Smooth muscle cell of the brain vasculature (primary cell): ENCODE measurements at places on chromosomes 13 and 19.

- no peak for DNase-seq
Observed at GRCh38 chr19:38229585-38230073, 5.6 kb upstream of the DPF1 start.

DNA sequence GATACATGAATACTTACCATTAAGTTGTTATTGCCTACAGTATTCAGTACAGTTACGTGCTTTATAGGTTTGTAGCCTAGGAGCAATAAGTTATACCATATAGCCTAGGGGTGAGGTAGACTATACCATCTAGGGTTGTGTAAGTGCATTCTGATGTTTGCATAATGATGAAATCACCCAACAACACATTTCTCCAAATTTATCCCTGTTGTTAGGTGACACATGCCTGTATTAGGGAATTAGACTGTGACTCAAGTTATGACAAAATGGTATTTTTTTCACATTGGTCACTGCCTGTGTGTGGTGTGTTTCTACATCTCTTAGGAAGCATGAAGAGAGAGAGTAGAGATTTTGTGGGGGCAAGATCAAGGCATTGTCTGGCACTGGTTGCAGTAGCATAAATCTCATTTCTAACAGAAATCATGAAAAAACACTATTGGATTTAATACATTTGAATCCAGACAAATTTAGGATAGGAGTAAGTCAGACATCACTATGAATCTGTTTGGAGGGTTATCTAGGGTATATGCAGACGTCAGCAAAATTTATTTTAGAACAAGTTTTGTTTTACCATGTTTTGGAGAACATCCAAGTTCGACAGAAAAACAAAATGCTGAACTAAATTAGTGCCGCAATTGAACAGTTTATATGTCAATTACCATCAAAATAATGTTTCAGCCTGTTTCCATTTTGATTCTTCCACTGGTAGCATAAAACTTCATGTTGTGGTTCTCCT, 332.1 kb downstream of the LMO7 start:
- no peak for DNase-seq

DNA sequence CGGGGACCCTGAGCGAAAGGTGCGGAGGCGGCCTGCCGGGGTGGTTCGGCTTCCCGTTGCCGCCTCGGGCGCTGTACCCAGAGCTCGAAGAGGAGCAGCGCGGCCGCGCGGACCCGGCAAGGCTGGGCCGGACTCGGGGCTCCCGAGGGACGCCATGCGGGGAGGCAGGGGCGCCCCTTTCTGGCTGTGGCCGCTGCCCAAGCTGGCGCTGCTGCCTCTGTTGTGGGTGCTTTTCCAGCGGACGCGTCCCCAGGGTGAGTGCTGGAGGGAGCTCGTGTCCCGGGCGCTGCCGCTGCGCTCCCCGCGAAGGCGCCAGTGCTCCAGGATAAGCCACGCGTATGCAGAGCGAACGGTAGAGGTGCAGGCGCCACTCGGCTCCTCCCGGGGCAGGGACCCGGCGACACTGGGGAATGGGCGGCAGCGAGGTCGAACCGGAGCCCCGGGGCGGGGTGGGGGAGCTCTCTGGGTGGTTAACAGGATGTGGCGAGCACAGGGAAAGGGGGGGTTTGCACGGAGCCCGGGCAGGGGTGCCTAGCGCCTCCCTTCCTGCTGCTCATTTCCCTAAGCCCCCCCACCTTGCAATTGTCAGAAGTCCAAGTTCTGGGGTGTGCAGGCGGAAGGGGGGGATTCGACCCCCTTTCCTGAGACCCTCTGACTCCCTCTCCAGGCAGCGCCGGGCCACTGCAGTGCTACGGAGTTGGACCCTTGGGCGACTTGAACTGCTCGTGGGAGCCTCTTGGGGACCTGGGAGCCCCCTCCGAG, at the start of gene IL27RA:
TSS of gene IL27RA (plus strand) at position 44 of the 762 bp plus-strand sequence. CDS start at position 155, 111 bp downstream.
- DNase-seq: no peak

- no peak for DNase-seq
Observed at GRCh38 chr13:108313382-108313781, 43.9 kb downstream of the TNFSF13B start.

DNA sequence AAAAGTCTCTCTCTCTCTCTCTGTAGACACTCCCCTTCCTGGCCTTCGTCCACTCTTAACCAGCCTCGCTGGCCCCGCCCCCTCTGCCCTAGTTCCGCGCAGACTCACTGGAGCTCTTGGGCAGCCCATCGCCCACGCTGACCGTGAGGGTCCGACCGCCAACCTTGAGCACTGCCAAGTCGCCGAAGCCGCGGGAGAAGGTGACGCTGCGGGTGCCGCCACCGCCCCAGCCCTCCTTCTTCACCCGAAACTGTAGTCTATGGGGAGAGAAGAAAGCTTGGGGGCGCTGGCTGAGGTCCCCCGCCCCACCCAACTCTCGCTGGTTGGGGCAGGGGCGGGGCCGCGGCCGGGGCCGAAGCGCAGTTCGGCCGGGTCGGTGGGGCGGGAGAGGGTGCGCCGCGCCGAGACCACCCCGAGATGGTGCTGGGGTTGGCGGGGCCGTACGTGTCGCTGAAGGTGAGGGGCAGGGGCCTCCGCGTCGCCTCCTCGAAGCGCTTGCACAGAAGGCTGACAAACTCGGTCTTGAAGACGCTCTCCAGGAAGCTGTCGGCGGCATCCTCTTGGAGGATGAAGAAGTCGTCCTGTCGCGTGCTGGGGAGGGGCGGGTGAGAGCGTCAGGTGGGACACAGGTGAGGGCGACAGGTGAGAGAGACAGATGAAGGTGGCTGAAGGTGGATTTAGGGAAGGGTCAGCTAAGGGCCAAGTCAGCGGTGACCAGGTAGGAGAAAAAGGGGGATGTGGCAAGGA, 12.6 kb upstream of the ZNF414 start:
- peak; percentile 84 for DNase-seq

- DNase-seq: no peak
Observed at GRCh38 chr19:49327878-49328544, 3.0 kb upstream of the SLC6A16 start.
